NCI-H1436 treated with DMSO at 0.1 percent for 48 hours (cell line): ENCODE measurements at places on chromosomes 1 and 21.

DNA sequence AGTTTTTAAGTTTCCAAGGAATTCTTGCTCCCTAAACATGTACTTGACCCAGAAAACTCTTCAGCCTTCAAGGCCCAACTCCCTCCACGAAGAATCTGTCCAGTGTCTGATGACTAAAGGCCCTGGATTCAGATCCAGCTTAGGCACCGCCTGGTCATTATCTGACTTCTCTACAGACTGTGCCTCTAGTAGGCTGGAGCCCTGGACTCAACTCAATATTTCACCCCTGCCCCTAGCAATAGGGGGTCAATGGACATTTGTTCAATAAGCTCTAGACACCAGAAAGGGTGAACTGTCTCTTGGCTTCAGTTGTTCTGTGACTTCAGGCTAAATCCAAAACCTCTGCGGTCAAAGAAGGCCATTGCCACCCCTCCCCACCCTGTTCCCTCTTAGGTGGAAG, 34.5 kb downstream of the NUAK2 start:
- DNase-seq: no peak

- peak; percentile 59 for DNase-seq
Measured at GRCh38 chr1:198935306-198935921, 296.6 kb downstream of the PTPRC start.

DNA sequence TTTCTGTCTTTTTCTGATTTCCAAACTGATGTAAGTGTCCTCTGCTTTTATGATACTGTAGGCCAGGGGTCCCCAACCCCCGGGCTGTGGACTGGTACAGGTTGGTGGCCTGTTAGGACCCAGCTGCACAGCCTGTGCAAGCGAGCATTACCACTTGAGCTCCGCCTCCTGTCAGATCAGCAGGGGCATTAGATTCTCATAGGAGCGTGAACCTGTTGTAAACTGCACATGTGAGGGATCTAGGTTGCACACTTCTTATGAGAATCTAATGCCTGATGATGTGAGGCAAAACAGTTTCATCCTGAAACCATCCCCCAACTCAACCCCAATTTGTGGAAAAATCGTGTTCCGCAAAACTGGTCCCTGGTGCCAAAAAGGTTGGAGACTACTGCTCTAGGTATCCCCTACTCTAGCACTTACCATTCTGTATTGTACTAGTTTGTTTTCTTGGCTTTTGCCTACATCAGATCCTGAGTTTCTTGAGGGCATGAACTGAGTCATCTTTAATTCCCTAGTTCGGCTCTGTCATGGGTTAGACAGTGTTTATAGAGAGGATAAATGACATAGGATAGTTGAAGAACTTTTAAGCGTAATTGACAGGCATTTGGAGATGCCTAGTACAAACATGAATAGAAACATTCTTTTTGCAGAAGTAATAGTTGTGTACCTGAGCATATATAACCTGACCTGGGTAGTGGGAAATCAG, 4.1 kb downstream of the ABCD3 start:
- no peak for DNase-seq

DNA sequence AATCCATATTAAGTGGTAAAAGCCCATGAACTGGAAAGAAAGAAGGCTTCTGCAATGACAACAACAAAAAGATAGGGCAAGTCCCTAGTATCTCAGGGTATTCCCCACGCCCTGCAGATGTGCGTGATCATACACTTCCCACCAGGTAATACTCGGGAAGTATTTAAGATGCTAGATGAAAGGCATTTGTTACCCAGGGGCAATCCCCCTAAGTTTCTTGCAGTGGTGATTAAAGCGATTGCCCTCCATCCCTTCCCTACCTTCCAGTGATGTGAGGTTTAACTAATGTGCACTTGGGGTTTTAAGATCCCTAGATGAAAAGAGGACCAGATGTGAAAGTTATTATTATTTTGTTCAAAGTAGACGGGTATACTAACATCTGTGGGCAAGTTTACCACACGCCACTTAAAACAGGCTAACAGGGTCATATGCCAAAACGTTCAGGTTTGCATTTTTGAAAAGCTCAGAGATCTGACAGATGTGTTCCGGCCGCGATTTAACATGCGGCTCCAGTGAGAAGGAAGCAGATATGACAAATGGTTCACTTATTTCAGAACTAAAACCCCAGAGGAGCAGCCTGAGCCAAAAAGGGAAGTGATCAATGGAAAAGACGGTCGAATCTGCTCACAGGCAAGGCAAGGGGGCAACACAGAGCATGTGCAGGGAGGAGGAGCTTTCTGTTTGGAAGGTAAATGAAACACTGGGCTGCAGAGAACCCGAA, 17.4 kb downstream of the TIAM1 start:
- no peak for DNase-seq

- no peak for DNase-seq
Measured at GRCh38 chr1:51238034-51238403, 1.9 kb downstream of the RNF11 start.

DNA sequence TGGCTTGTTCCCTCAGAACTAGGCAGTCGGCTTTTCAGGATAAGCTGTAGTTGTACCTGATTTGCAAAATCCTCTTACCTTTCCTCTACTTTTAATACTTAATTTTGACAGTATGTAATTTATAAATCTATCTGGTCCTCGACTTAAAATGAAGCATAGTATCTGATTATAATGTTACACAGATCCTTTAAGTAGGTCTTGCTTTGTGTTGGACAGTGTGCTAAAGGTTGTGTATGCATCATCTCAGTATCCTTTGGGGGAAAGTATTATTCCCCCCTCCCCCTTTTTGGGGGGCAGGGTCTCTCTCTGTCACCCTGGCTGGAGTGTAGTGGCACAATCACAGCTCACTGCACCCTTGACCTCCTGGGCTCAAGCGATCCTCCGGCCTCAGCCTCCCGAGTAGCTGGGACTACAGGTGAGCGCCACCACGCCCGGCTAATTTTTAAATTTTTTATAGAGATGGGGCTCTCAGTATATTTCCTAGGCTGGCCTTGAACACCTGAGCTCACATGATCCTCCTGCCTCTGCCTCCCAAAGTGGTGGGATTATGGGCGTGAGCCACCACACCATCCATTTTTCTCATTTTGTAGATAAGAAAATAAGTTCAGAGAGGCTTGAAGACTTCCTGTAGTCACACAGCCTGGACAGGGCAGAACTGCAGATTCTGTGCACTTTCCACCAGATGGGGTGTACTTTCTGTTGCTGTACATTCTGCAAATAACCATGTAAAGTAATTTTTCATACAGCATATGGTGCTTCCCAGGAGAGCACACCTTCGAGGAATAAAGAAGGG, 791 bp upstream of the STX6 start:
- DNase-seq: no peak
